Stimulated activated CD4-positive, alpha-beta T cell treated with anti-CD3 and anti-CD28 coated beads, TNF-alpha, amount 100 ng/mL, for 4 hours (primary cell): ENCODE measurements at places on chromosomes 5 and 9.

DNA sequence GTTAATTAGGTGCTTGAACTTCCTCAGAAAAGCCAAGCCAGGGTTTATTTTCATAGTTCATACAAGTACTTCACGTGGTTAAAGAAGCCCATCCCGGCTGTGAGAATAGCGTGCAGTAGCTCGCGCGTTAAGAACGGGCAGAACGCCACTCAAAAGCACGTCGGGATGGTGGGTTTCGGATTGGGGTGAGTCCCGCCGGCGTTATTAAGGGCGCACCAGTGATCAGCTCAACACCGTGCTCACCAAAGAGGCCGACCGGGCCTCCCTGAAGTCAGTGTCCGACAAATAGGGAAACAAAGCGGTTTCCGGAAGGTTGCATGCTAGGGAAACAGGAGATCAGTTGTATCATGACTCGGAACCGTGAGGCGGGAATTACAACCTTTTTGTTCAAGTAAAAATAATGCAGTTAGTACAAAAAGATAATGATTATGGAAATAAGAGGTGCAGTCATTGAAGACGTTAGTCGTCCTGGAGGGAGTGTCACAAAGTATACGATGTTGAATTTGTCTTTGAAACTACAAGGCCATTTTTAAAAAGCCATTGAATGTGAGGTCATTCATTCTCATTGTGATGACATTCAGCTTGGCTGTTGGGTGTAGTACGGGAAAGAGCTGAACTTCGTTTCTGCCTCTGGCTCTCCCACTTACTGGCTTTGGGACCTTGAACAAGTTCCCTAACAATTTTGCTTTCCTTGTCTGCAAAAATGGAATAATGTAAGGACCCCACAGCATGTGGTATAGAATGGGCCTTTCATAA is 992 bp downstream of the SETD9 start:
- no peak for DNase-seq

DNA sequence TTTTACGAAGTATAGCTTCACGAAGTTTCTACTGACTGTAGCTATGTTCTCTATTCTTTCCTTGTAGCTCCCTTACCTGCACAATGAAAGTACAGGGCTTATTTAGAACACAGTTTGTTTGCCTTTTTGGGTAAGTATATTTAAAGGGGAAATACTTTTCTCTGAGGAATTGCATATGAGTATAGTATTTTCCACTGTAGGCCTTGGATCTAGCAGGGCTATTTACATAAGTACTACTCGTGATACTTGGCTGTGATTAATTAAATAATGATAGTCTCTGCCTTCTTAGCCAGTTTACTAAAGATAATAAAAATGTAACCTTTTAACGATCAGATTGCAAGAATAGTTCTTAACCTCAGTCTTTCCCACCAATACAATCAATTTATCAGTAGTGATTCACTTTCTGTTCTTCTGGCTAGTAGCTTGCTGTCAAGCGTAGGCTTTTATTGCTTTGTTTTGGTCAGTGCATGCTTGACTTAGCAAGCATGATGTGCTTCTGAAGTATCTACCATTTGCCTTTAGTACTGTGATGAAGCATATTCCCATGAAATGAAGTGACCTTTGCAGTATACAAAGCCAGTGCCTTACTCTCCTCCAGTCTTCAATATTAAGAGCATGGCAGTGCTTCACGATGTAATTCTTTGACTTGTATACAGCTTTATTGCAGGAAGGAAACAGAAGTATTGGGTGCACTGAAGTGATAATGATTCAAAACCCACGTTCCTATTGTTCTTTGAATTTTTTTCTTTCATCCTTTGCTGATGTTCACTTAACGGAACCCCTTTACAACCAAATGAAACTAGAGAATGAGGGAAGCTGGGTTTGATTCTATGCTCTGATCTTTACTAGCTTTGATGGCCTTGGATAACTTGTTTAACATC is 64.2 kb downstream of the SLC44A1 start:
- DNase-seq, result no peak

DNA sequence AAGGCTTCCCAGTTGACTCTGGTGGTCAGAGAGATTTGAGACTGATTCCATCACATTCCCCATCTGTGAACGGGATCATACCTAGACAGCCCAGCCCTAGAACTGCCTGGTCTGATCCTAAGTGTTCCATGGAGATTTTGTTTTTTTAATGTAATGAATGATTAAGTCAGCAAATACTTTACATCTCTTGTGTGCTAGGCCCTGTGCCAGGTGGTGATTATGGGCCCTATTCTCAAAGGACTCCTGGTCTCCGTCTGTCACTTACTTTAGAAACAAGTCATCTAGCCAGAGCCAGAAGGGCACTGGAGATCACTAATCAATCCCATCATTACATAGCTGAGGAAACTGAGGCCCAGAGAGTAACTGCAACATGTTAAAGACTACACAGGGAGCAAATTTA is 1.1 kb upstream of the GPX3 start:
- no peak for DNase-seq

GRCh38 chr5:54524704-54525103 is 7.1 kb downstream of the SNX18 start:
- DNase-seq, result no peak

DNA sequence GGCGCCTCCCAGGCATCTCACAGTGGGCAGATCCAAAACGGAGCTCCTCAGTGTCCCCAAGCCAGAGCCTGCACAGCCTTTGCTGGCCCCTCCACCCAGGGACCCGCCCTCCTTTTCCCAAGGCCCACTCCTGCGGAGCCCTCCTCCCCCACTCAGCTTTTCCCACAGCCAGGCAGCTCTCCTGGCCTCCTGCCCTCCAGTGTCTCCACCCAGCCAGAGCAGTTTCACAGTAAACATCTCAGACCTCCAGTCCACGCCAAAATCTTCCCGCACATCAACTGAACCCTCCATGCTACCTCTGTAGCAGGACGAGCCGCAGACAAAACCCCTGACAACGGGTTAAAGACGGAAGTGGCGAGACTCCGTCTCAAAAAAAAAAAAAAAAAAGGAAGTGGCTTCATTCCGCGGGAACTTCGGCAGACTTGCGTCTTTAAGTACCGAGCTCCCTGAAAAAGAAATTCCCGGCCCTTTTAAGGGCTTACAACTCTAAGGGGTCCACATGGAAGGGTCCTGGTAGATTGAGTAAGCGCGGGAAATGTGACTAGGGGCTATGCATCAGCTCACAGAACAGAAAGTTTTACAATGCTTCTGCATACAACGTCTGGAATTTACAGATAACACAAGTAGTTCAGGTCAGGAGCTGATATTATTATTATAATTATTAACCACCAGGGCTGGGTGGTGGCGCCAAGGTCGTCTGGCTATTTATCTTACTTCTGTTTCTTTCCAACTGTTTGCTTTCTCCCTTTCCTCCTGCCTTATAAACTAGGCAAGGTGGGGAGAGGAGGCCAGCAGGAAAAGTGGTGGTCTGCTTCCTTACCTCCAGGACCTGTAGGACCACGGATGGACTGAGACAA is 11.4 kb upstream of the GRIN1 start:
- DNase-seq, result no peak

- no peak for DNase-seq
These were observed 401.2 kb downstream of the IRX1 start for GRCh38 chr5:3996707-3997336.

- no peak for DNase-seq
These were observed 24.7 kb downstream of the NR5A1 start for GRCh38 chr9:124482431-124483031.

DNA sequence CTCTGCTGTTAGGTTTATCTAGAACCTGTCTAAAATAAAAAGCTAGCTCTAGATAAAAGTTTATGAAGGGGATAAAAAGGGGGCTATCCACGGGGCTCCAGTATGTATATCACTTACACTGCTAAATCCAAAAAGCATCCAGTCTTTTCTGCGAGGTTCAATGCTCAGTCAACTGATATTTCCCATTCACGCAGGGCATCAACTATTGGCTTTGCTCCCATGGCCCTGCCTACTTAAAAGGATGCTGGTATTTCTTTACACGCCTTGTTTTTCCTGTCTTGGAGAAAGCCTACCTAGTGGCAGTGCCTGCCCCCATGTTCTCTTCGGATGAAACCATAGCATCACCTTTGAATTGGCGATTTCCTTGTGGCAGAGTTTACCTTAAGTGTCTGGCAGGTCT is 8.1 kb downstream of the SPRY4 start:
- no peak for DNase-seq

DNA sequence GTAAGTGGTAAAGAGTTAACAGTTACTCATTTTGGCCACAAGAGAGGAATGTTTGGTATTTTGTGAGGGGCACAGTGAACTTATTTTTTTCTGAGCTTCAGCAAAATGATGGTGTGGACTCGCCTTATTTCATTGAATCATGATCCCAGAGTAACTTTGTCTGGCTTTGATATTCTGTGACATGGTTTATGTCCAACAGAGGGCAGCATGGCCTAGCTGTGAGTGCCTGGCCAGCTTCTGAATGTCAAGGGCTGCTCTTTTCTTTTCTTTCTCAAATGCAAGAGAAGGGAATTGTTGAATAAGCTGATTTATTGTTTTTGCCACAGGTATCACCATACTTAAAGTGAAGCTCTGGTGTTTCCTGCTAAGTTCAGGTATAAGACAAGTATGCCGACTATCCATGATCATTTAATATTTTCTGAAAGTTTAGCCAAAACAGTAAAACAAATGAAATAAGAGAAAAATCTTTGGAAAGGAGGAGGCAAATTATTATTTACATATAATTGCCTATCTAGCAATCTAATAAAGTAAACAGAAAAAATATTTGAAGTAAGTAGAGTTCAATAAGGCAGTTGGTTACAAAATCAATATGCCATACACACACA is 31.7 kb downstream of the MRPL22 start:
- DNase-seq, result no peak

DNA sequence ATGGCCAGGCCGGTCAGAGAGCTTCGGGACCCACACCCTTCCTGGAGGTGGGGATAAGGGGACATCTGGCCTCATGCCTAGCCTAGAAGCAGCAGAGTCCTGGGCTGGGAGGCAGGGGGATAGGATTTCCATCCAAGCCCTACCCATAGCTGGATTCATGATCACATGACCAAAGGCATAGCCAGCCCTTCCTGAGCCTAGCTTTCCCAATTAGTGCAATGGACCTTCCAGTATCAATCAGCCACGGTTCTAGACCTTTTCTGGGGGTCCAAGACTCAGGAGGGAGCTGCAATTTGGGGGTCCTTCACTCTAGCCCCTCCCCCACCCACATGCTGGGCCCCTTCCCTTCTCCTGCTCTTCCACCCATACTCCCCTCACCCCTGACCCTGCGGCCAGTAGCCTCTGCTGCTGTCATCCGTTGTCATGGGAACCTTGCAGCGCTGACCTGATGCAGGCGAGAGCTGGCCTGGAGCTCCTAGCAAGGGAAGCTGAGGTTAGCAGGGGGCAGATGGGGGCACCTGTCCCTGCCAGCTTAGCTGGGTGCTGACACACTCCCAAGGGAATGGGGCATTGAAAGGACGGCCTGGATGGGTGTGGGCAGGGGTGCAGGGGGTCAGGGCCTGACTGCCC is 44.6 kb downstream of the CXXC5 start:
- DNase-seq, result no peak

- DNase-seq, result no peak
These were observed 19.1 kb upstream of the AK3 start for GRCh38 chr9:4760122-4760521.

- no peak for DNase-seq
These were observed 531.6 kb downstream of the PSAT1 start for GRCh38 chr9:78828521-78828920.

GRCh38 chr5:40274568-40274967 is 405.1 kb upstream of the PTGER4 start:
- no peak for DNase-seq

GRCh38 chr9:35910613-35911359 is 1.5 kb downstream of the SPAAR start:
- peak; percentile 14 for DNase-seq

DNA sequence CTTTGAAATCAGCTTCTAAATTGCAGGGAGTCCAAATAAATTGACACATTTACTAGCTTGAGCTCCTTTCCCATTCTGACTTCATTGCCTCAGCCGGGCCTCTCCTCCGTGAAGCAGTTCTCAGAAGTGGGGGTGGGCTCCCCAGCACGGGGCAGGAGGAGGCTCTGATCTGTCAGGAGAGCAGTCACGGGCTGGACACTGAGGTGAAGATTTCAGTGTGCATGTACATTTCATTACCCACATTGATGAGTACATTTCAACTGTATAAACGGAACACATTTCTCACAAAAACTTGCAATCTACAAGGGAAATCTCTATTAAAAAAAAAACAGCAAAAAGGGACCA is 195.9 kb downstream of the SEMA6A start:
- no peak for DNase-seq

DNA sequence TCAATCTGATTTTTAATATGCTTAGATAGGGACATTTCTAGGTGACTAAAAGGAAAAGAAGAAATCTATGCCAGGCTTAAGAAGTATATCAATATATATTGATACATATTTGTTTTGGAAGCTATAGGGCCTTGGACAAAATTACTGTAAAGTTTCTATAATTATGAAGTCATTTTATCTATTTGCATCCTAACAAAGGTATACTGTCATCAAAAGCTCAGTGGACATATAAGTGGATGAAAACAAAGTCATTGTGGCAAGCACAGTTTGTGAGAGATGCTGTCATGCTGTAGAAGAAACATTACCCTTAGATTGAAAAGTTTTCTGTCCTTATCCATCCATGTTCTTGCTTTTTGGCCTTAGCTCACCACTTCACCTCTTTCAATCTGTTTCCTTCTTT is 140.3 kb upstream of the SPEF2 start:
- DNase-seq, result no peak

DNA sequence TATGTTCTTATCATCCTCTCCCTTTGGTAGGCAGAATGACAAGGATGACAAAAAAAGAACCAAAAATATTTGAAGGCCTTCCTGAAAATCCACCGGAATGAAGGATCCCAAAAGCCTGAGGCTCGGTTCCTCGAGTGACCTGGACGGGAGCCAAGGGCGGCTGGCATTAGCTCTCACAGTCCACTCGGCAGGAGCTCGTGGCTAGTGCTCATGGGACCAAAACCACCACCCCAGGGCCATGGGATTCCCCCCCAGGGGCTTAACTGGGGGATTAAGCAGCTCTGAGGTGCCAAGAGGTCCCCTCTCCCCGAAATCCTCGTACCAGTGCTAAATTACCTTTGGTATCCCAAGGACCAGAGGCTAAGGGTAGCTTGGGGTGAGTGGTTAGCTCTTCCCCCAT is 586 bp upstream of the PDZD2 start:
- no peak for DNase-seq

DNA sequence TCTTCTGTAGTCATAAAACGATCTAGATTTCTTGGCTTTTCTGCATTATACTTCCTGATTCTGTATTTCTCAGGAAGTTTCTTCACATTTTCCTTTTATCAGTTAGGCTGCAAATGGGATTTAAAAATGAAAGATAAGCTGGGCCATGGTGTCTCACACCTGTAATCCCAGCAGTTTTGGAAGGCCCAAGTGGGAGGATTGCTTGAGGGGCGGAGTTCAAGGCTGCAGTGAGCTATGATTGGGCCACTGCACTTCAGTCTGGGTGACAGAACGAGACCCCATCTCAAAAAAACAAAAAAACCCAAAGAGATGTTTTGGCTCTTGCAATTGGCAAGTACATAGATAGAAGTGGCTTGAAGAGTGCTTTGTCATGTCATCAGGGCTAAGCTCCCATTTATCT is 26.2 kb upstream of the APC start:
- DNase-seq, result no peak
